ENCODE measurements at places on chromosomes 3 and 15. TPM values are rescaled to one million over a fixed set of nuclear protein-coding genes. Genes with fewer than 3 reads are reported as not detected.

CCDC191 gene
- total RNA-seq: 2.4 TPM

SLC22A13 gene
- total RNA-seq: 0.21 TPM

BNC1 gene
- not detected for total RNA-seq

NBEAL2 gene
- total RNA-seq: 83.4 TPM
